NCI-H1105 treated with DMSO at 0.1 percent for 48 hours (cell line): ENCODE measurements at places on chromosomes 13 and 19.

- DNase-seq: no peak
Observed at GRCh38 chr19:17762505-17763229, 11.4 kb downstream of the FCHO1 start.

DNA sequence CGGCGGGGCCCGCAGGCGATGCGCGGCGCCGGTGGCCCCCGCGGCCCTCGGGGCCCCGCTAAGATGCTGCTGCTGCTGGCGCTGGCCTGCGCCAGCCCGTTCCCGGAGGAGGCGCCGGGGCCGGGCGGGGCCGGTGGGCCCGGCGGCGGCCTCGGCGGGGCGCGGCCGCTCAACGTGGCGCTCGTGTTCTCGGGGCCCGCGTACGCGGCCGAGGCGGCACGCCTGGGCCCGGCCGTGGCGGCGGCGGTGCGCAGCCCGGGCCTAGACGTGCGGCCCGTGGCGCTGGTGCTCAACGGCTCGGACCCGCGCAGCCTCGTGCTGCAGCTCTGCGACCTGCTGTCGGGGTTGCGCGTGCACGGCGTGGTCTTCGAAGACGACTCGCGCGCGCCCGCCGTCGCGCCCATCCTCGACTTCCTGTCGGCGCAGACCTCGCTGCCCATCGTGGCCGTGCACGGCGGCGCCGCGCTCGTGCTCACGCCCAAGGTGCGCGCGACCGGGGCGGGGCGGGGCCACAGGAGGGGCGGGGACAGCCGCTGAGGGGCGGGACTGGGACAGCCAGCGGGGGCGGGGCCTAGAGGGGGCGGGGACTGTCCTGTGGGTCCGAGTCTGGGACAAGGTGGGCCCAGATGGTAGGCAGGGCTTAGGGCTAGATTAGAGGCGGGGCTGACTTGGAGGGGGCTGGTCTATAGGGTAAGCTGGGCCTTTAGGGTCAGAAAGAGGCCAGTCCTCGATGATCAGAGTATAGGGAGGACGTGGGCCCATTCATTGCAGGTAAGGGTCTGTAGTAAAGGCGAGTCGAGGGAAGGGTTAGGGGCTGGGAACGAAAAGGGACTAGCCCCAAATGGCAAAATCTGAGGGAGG is 5.1 kb downstream of the GRIN2D start:
- peak; percentile 82 for DNase-seq

GRCh38 chr19:36719687-36720556 is 32.5 kb downstream of the ZNF567 start:
- DNase-seq: no peak

- DNase-seq: no peak
Observed at GRCh38 chr19:13001502-13002165, 6.4 kb downstream of the NFIX start.

DNA sequence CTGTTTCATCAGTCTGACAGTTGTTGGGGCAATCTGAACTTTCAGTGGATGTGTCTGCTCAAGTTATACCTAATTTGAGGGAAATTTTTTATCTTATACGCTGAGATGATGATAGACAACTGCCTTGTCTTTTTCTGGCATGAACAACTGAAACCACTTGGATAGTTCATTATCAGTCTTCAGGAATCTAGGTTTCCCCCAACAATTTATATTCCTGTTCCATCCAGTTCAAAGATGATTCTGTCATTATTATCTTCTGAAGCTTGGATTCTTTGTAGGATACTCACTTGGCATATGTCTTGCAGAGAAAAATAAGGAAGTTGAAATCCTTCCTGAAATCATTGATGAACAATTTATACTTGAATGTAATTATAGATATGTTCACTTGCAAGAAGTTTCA is 193.7 kb downstream of the LMO7 start:
- DNase-seq: no peak

GRCh38 chr19:42577016-42577415 is 17.7 kb downstream of the CEACAM8 start:
- no peak for DNase-seq

GRCh38 chr13:39963612-39964011 is 308.1 kb downstream of the COG6 start:
- no peak for DNase-seq

GRCh38 chr13:90709319-90709718 is 638.2 kb upstream of the MIR17HG start:
- DNase-seq: no peak

- DNase-seq: no peak
Observed at GRCh38 chr19:46692918-46693722, 23.8 kb downstream of the PRKD2 start.

- DNase-seq: peak; percentile 43
Observed at GRCh38 chr19:401866-402511, 7.0 kb downstream of the C2CD4C start.

- no peak for DNase-seq
Observed at GRCh38 chr19:41324231-41324702, 14.3 kb downstream of the CCDC97 start.

GRCh38 chr13:99153219-99153618 is 47.4 kb upstream of the UBAC2 start:
- no peak for DNase-seq

DNA sequence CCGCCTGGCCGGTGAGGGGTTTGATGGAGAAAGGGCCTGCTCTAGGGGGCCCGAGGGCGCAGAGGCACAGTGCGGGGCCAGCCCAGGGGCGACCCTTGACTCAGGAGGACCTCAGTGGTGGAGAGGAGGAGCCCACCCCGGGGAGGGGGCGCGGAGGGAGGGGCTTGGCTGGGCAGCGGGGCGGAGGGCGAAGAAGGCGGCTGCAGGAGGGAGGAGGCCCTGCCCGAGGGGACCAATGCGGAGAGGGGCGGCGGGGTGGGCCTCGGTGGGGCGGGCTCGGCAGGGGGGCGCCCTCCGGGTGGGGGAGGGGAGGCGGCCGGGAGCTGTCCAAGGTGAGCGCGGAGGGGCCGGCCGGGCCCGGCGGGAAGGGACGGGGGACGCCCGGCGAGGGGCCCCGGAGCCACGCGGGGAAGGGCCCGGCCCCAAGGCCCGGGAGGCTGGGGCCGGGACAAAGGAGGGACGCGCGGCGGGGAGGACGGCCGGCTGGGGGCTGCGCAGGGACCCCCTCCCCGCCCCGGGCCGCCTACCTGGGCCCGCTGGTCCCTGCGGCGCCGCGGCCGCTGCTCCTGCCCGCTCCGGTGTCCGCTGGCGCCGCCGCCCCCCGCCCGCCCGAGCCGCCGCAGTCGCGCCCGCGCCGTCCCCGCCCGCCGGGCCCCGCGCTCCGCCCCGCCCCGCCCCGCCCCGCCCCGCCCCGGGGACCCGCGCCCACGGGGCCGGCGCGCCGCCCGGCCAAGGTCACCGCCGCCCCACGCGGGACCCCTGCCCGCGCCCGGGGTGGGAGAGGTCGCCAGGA is at the start of gene DIRAS1:
DIRAS1 (minus strand) TSS at position 596 of the 793 bp plus-strand sequence. CDS start 3,566 bp downstream, outside the sequence.
- no peak for DNase-seq

- DNase-seq: no peak
Observed at GRCh38 chr19:7685546-7686445, 5.2 kb downstream of the TRAPPC5 start.

DNA sequence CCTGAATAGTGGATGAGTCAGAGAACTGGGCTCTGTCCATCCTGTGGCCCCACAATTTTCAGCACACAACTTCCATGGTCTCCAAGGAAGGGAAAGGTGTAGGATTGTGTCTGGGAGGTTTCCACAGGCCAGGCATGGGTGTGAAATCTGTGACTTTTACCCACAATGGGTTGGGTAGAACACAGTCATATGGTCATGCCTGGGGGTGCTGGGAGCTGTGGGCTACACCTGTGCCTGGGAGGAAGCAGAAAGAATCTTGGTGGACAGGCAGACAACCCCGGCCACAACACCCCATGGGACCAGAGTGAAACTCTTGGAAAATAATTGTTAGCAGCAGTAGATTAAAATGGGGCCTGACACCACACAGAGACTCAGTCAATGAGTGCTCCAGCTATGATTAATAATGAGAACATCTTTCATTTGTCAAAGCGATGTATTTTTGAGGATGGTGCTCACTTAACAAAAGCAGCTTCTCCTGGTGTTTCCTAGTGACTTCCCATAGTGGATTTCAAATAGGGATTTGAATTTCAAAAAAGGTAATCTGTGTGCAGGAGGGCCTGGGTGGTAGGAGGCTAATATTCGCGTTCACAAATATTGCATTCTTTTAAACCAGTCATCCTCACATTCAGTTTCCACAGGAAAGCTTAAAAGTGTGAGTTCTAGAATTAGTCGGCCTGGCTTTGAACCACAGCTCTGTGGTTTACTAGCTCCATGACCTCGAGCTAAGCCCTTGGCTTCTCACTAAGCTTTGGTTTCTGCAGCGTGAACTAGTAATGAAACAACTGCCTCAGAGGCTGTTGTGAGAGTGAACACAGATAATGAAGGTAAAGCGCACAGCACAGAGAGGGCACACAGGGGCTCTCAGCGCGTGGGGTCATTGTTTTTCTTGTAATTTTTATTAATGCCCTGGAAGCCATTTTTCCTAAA is 89.3 kb upstream of the UQCRFS1 start:
- DNase-seq: no peak

DNA sequence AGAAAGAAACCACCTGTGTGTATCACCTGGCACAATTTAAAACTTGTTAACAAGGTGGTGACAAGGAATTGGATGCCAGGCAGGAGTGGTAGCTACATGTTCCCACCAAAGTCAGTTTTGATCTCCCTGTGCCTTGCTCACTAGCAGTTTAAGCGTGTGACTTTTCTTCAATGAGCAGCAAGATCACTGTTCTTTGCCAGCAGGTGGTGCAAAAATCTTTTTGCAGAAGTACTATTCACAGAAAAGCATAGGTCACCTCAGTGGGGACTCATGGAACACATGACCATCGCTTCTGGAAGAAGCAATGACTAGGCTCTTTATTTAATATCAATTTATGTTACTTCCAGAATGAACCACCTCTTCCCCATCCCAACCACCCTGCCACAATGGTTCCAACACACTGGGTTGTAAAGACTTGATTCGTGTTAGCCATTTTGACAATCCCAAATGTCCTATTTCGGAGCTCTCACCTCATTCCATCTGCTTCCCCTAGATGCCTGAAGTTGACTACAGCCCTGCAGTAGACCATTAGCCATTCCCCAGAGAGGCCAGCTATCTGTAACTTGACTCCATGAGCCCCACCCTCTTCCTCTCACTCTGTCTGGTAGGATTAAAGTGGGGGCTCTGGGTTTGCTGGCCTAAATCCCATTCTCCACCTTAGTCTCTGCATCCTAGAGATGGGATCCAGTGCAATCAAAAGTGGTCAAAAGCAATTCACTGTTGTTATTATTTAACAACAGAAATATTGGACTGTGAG is 59.1 kb upstream of the TNFRSF19 start:
- no peak for DNase-seq

DNA sequence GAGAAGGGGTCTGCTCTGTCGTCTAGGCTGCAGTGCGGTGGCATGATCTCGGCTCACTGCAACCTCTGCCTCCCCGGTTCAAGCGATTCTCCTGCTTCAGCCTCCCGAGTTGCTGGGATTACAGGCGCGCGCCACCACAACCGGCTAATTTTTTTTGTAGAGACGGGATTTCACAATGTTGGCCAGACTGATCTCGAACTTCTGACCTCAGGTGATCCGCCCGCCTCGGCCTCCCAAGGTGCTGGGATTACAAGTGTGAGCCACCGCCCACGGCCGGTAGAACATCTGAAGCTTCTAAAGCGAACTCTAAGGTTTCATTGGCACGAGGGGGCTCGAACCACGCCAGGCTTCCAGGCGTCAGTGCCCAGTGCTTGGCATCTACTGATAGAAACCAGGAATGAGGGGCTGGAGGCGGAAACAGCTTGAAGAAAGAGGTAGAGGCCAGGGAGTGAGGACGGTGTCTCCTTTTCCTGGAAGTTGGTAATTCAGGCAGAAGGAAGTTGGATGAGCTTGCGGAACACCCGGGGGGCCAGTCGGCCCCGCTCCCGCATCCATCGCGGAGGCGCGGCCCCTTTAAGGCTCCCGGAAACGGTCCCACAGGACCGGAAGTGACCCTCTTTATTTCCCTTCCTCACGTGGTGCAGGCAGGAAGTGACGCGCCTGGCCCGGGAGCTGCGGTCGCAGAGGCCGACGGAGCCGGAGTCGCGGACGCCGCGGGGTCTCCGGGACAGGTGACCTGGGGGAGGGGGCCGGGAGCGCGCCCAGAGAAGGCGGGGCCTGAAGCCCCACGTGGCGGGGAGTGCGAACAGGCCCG is at the start of gene CCDC9:
CCDC9 (plus strand) TSS at position 647 of the 814 bp plus-strand sequence. CDS start 1,876 bp downstream, outside the sequence.
- peak; percentile 99 for DNase-seq

- DNase-seq: no peak
Observed at GRCh38 chr19:30864391-30865215, 484.6 kb downstream of the TSHZ3 start.

DNA sequence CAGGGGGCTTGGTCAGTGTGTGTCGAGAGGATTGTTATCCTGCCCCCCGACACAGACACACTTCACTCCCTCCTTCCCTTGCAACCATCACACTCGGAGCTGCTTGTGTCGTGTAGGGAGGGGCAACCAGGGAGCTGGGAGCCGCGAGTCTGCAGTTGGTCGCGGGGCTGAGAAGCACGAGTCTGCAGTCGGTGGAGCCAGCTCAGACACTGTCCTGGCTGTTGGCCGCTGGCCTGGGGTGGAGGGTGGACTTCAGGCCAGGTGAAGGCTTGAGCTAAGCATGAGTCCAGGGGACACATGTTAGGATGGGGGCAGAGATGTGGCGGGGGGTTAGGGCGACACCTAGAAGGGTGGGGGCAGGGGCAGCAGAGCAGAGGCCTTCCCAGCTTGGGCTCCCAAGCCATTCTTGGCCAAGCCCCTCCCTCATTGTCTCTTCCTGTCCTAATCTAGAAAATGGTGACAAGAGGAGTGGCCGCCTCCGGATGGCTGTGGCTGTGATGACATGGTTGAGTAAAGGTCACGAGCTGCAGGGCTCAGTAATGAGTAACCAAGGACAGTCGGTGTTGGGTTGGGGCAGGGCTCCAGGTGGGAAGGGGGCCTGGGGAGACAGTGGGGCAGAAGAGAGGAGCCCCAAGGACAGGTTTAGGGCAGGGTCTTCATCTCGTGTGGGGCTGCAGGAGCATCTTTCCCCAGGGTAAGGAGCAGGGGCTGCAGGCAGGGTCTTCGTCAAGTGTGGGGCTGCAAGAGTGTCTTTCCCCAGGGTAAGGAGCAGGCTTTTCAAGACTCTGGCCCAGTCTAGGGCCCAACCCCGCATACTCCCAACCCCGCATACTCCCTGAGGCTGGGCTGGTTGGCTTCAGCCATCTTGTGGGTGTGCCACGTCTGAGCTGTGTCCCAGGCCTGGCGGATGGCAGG is 8.6 kb downstream of the PPP5C start:
- DNase-seq: no peak

- DNase-seq: no peak
Observed at GRCh38 chr13:72521940-72522661, 205.3 kb downstream of the MZT1 start.

DNA sequence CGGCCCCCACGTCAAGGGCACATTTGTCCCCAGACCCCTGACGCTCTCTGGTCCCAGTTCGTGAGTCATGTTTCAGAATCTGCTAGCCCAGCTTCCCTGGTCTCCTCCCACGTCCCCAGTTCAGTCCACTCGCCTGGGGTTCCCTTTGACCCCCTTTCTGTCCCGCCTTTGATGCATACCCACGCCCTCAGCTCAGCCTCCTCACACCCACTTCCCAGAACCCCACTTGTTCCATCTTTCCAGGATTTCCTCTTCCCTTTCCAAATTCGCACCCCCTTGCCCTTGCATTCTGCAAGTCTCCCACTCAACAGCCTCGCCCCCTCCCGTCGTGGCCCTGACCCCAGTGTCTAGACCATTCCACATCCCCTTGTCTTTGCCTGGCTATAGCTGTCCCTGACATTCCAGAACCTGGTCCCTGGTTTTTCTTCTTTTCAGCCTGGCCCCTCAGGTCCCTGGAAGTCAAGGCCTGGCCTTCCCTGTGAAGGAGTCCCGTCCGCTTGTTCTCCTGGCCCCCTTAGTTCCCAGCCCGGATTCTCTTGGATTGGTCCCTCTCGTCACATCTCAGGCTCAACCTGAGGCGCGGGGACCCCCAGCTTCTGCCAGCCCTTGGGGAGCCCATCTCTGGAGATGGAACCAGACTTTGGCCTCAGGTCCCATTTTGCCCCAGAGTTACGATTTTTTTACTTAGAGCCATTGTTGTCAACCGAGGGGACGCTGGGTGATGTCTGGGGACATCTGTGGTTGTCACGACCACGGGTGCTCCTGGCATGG is 1.3 kb downstream of the NCLN start:
- no peak for DNase-seq
